RPMI7951 (cell line): ENCODE measurements at places on chromosomes 16 and 17. TPM values are rescaled to one million over a fixed set of nuclear protein-coding genes. Genes with fewer than 3 reads are reported as not detected.

Gene CHP2
- not detected in 2 replicates for total RNA-seq

DNA sequence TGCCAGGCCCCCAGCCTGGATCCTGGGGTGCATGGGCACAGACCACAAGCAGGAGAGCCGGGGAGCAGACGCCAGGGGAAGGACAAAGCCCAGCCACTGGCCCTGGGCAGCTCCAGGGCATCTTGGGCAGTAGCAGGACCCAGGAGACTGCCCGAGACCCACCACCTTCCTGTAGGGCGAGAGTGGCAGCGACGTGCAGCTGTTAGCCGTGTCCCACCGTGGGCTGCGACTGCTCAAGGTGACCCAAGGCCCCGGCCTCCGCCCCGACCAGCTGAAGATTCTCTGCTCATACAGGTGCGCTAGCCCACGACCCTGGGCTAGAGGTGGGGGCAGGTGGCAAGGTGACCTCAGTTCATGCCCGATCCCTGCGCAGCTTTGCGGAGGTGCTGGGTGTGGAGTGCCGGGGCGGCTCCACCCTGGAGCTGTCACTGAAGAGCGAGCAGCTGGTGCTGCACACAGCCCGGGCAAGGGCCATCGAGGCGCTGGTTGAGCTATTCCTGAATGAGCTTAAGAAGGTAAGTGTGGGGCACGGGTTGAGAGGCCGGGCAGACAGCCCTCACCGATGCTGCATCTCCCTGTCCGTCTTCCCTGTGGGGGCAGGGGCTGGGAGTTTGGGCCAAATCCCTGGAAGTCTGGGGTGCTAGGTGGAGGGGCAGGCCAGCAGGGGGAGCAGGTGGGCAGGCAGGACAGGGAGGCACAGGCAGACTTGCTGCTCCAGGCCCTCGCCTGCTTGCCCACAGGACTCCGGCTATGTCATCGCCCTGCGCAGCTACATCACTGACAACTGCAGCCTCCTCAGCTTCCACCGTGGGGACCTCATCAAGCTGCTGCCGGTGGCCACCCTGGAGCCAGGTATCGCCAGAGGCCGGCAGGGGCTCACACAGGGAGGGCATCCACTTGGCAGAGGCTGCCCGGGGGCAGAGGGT, 13.5 kb upstream of the SMIM5 start:
- peak; percentile 31 for DNase-seq

DNA sequence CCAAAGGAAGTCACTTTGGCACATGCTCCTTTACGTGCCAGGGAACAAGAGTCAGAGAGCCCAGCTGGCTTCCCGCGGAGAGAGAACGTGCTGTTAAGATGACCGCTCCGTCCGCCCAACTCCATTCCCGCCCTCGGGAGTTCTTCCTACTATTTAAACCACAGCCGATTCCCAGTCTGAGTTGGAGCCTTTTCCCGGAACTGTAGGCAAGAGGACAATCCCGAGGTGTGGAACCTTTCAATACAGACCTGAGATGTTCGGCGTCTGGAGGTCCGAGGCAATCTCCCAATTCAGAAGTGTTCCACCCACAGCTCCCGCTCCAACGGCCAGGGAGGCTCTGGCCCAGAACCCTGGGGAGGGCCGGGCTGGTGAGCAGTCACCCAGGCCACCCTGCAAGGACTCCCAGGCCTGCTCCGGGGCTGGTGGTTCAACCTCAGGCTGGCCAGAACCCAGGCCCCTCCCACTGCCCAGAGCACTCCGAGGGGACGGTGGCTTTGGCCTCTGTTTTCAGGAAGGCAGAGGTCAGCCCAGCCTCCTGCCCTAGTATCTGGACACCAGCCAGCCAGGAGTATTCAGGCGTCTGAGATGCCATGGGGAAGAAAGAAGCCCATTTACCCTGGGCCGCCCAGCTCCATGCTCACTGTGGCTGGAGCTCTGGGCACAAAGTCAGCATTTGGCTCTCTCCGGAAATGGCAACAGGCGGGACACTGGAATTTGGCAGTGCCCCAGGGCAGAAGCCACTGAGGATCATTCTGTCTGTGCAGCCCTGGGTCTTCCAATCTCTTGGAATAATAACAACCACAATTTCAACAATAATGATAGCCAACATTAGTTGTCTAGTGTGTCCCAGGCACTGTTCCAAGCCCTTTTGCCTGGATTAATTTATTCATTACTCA, 21.4 kb downstream of the EMP2 start:
- peak; percentile 94 for DNase-seq

DNA sequence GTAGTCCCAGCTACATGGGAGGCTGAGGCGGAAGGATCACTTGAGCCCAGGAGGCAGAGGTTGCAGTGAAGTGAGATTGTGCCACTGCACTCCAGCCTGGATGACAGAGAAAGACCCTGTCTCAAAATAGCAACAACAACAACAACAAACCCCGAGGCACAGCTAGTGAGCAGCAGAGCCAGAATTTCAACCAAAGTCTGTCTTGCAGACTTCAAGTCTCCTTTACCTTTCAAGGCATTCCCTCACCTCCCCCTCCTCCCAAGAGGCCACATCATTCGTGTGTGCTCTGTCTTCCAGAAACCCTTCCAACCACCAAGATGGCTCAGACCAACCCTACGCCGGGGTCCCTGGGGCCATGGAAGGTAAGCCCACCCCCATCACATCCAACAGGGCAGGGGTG, 2.2 kb downstream of the CRYBA1 start:
- DNase-seq, result no peak
